Activated B cell treated with CpG ODN at 0.5 μM for 24 hours (primary cell): ENCODE measurements at places on chromosomes 3 and 15. TPM values are rescaled to one million over a fixed set of nuclear protein-coding genes. Genes with fewer than 3 reads are reported as not detected.

- H3K4me3 ChIP-seq = no peak overlapping the region
- no peak overlapping the region for H3K27ac ChIP-seq
- H3K27me3 ChIP-seq = no peaks in the 10 kb centered on the region
- no peak for DNase-seq
Observed at GRCh38 chr15:99148851-99149276, 44.0 kb downstream of the SYNM start.

DNA sequence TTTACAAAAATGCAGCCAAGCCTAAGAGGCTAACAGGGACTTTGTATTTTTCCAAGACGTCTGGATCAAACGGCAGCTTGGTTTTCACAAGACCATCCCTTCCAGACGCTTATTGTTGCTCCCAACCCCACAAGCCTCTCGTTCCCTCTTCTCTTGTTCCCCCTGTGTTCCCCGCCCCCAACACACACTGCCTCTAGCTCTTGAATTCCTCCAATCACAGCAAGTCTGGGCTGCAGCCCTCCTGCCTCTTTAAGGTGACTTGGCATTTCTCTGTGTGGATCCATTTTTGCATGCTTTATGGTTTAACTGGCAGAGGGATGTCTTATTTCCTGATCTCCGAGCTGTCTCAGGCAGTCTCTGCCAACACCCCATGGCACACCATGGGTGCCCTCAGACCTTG lies 182.2 kb downstream of the ABHD5 start:
- no peak overlapping the region for H3K4me3 ChIP-seq
- no peak for DNase-seq
- no peak overlapping the region for H3K27ac ChIP-seq
- H3K4me1 ChIP-seq = no peaks in the 10 kb centered on the region
- no peaks in the 10 kb centered on the region for H3K36me3 ChIP-seq

The AHSG gene
- total RNA-seq = not detected in 2 replicates

DNA sequence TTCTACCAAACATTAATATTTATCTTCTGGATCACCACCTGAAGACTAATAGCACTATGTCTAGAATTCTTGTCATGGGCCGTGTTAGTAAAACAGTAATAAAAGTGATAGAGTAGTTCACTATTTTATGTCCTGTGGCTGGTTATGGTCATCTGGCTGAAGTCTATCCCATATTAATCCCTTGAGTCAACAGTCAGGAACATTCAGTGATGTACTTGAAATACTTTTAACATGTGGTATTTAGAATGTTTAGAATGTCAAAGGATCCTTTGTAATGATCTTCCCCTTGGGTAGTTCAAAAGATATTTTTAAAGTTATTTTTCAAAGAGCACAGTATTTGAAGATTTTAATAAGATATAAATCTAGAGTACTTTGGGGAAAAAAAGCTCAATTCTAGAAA lies 117.0 kb downstream of the MBNL1 start:
- no peaks in the 10 kb centered on the region for H3K27me3 ChIP-seq
- H3K36me3 ChIP-seq = peaks cover 32% of the 10 kb centered on the region
- DNase-seq = no peak
- H3K4me3 ChIP-seq = no peak overlapping the region
- peak overlapping the region; percentile 24 for H3K27ac ChIP-seq

DNA sequence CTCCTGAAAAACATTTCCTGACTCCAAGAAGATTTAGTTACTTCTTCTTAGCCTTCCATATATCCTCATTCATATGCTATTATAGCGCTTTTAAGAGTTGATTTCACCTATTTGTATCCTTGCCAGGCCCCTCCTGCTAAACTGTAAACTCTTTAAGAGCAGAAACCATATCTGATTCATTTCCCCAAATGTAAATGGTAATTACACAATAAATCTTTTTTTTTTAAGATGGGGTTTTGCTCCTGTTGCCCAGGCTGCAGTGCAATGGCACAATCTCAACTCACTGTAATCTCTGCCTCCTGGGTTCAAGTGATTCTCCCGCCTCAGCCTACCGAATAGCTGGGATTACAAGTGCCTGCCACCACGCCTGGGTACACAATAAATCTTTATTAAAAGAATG lies 4.5 kb downstream of the DLEC1 start:
- no peaks in the 10 kb centered on the region for H3K36me3 ChIP-seq
- H3K4me3 ChIP-seq = no peak overlapping the region
- no peak overlapping the region for H3K27ac ChIP-seq
- peaks cover 19% of the 10 kb centered on the region for H3K4me1 ChIP-seq

DNA sequence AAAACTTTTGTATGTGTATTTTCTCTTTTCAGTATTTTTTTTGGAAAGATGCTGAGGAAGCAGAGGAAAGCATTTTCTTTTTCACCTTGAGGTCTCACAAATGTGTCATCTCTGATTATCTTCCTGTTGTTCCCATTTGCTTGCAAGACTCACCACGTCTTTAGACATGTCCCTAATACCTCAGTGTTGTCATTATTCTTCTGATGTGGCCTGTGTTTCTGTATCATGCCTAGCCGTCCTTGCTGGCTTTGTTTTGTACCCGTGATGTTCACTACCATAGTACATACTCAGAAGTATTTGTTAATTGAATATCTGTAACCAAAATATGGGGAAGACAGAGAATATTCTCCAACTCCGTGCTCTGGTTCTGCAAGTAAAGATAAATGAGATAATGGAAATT lies 5.0 kb upstream of the P2RY14 start:
- no peaks in the 10 kb centered on the region for H3K36me3 ChIP-seq
- H3K27ac ChIP-seq = no peak overlapping the region
- peaks cover 25% of the 10 kb centered on the region for H3K4me1 ChIP-seq
- no peak for DNase-seq
